NCI-H1092 (cell line): ENCODE measurements at places on chromosomes 3 and 15.
A peak's percentile ranks its signal among the peaks of the same experiment; 100 is the strongest.

GRCh38 chr3:116842254-116842957 is 132.8 kb downstream of the TUSC7 start:
- DNase-seq, result no peak

DNA sequence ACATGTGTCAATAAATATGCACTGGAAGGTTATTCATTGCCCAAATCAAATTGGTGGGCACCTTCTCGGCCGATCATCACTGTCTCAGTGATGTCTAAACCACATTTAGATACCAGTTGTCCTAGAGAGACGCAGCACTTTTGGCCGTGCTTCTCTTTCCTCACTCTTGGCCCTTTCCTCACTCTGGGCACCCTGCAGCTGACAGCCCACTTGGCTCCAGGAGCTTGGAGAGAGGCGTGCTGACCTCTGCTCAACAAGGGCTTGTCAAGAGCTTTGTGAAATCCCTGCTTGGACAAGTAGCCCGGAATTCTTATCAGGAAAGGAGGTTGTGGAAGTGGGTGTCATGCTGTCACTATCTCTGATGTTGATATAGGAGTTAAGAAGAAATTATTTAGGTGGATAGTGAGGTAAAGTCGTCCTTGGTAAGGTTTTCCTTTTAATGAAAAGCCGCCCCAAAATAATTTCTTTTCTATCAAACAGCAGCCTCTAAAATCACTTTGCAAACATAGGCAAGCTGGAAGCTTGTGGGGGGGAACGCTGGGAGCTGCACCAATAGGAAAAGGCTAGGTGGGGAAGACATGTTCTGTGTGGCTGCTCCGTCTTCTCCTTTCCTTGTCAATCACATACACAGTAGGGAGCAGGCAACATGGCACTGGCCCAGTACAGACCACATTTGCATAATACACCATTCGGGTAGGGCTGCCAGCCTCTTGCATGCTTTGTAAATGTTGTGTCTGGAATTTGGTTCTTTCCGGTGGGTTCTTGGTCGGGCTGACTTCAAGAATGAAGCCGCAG is 126.8 kb upstream of the UBE3A start:
- DNase-seq, result no peak

DNA sequence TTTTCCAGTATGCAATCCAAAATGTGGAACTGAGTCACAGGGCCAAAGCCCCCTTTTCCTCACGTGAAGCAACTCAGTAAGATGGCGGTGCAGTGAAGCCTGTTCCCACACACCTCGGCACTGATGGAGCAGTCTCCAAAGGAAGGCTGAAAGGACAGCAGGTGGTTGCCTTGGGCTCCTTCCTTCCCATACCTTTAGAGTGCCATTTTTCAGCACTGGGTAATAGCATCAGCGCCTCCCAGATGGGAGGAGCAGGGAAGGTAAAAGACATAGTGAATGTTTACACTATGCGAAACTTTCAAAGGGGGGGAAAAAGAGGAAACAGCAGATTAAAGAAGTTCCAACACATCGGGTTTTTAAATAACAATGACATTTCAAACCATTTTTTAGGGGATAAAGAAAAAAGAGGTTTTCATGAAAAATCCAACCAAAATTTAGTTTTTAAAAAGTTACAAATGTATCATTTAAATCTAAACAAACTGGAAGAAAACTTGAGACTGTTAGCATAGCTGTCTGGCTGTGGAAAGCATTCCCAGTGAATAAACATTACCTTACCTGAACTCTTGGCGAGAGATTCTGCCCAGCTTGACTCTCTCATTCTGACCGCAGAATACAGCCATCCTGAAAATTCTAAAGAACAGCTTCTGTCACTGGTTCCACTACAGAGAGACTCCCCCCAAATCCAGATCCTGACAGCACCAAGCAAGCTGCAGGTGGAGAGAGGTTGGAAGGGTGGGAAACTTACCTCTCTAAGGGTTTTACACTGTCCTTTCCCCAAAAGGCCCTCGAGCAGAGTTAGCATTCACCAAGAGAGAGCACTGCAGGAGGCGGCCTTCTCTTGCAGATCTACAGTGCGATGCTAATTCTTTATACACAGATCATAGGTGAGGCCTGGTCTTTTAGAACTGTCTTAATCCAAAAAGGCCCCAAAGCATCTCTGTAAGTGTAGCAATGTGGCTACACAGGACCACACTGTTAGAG is 32.6 kb downstream of the ABCC5 start:
- no peak for DNase-seq

GRCh38 chr15:77455696-77456321 is 35.1 kb downstream of the HMG20A start:
- no peak for DNase-seq

DNA sequence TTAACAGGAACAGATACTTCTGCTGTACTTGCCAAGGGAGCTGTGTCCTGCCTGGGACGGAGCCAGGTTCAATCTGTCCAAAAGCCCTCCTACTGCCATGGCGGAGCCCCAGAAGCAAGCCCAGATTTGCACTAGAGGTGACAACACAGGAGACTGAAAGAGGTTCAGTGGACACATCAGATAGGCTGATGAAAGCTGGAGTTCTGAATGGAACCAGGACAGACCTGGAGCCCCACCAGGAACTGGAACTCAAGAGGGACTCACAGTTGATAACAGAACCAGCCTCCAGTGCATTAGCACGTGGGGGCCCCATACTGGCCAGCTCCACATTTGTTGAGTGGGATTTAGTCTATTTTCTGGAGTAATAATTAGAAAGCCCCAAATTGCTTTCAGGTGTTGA is 315.5 kb downstream of the ARRDC4 start:
- no peak for DNase-seq

GRCh38 chr3:78972617-78973301 is 795.0 kb downstream of the ROBO1 start:
- DNase-seq, result no peak

DNA sequence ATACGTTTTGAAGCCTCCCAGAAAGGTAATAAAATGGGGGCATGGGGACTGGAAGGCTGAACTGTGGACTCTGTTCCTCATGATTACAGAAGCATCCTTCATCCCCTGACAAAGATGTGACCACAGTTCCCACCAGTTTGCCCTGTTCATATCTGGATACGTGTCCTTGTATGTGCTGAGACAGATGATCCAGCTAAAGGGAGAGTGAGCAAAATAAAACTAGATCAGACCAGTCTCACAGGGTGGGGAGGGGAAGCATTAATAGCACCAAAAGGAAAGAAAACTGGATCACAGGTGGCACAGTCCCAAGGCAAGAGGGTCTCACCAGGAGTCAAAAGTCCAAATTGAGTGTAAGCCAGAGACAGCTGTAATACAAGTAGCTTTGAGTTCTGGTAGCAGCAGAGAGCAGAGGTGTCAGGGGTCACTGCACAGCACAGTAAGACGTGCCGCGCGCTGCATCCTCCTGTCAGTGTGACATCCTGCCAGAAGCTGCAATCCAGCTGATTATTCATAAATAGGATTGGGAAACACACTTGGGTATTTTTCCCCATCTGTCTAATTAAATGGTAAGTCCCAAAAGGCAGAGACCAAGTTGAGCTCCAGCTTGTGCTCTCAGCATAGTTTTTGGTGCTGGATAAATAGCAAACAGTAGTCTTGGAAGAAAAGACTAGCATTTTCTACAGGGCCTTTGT is 560.0 kb upstream of the CFAP20DC start:
- peak; percentile 41 for DNase-seq

DNA sequence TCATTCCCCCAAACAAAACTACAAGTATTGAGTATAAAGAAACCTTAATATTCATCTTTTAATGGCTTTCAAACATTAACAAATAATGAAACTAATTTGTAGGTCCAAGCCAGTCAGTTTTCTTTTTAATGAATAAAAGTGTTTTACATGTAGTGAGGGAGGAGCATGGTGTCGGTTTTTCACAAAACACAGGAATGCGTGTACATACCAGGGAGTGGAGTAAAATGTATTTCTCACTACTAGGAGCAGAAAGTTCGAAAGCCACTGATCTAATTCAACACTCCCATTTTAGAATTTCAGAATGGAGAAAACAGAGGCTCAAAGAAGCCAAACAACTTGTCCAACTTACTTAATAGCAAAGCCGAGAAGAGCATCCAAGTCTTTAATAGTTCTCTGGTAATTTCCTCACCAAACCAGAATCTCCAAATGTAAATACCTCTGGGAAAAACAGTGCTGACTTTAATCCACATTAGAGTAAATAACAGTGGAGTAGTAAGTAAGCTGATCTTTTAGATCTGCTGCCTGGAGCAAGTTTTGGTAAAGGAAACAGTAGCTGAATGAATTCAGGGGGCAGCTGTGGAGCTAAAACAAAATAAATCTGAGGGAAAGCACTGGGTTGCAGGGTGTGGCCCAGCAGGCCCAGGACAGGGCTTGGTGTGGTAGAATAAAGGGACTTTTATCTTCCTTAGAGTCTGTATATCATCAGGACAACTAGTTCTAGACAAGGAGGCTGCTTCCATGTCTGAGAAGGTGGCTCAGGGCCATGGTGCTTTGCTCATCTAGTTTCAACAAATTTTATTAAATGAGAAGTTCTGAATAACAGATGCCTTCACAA is 7.9 kb downstream of the ANP32A start:
- DNase-seq, result no peak

DNA sequence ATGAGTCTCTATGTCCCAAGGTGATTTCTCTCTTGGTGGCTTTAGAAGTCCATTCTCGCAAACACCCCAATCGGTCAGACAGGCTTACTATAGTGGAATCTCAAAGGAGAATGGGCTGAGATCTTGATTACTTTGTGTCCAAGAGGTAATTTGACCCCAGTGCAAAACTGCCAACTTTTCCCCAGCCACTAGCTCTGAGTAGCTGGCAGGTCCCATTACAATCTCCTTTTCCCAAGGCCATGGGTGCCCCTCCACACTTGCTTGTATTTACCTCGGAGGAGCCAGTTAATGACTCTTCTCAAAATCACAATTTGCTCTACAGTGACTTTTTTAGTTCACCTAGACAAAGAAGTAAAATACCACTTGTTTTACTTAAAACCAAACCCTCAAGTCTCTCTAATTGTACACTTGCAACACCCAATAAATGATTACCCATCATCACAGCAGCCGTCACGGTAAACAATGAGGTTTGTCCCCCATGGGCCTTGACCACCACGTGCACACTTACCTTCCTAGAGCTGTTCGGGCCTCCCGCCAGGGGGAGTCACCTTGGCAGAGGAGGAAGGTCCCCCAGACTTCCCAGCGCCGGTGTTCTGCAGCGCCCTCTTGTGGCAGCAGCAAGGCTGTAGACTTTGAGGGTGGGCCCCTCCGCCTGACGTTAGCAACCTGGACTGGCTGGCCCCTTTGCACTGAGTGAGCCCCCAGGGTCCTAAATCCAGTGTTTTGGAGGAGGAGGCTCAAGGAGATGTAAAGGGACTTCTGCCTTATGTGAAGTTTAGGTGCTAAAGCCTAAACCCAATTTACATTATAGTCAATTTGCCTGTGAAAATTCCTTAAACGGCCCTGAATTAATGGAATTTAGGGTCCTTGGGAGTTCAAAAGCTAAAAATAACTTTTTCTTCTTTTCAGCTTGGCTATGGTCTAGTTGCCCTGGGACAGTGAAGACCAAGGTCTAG is 18.7 kb upstream of the HDAC11 start:
- peak; percentile 69 for DNase-seq

GRCh38 chr3:61620073-61620472 is 58.7 kb downstream of the PTPRG start:
- no peak for DNase-seq

GRCh38 chr15:43771816-43772215 is 5.0 kb downstream of the ELL3 start:
- DNase-seq, result no peak

- DNase-seq, result no peak
Observed at GRCh38 chr15:42046597-42046996, 25.8 kb upstream of the PLA2G4E start.

- no peak for DNase-seq
Observed at GRCh38 chr3:188296761-188297612, 143.0 kb downstream of the LPP start.

DNA sequence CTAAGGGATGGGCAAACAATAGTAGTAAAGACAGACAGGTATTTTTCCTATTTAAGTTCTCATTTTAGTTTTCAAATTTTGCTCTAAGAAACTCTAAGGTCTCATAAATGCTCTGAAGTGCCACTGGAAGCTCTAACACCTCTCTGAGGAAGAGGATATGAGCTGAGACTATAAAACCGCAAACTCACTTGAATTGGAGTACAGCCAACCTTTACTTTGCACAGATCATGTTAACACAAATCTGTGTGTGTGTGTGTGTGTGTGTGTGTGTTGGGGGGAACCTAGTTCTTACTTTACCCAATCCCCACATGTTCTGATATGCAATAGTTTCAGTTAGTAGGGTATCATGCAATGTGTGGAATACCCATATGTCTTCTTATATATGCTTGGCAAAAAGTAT is 446.8 kb downstream of the CHL1 start:
- no peak for DNase-seq

- no peak for DNase-seq
Observed at GRCh38 chr3:197372047-197372661, 73.7 kb upstream of the DLG1 start.

- no peak for DNase-seq
Observed at GRCh38 chr3:25536521-25537391, 108.7 kb downstream of the RARB start.

DNA sequence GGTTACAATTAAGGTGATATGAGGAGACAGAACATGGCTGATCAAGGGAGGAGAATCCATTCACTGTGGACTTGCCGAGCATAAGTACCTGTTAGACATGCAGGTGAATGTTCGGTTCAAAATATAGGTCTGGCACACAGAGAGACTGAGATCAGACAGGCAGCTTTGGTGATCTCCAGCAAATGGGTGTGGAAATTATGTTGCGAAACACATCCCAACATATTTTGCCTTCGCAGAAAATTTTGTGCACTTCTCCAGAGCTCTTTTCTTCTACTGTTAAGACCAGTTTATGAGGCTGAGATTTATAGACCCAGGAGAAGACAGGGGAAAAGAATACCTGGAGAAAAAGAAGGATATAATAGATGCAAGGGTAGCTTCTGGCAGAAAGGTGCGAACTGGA is 183.2 kb downstream of the NEK10 start:
- DNase-seq, result no peak

GRCh38 chr3:22364851-22365250 is 613.8 kb upstream of the ZNF385D start:
- no peak for DNase-seq

- DNase-seq, result no peak
Observed at GRCh38 chr15:40016224-40016865, 22.6 kb downstream of the SRP14 start.

DNA sequence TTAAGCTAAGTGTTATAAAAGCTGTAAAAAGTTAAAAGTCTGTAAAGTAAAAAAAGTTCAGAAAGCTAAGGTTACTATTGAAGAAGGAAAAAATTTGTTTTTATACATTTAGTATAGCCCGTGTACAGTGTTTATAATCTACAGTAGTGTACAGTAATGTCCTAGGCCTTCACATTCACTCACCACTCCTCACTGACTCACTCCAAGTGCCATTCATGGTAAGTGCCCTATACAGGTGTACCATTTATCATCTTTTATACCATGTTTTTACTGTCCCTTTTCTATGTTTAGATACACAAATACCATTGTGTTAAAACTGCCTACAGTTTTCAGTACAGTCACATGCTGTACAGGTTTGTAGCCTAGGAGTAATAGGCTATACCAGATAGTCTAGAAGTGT is 8.8 kb downstream of the CCDC71 start:
- no peak for DNase-seq

DNA sequence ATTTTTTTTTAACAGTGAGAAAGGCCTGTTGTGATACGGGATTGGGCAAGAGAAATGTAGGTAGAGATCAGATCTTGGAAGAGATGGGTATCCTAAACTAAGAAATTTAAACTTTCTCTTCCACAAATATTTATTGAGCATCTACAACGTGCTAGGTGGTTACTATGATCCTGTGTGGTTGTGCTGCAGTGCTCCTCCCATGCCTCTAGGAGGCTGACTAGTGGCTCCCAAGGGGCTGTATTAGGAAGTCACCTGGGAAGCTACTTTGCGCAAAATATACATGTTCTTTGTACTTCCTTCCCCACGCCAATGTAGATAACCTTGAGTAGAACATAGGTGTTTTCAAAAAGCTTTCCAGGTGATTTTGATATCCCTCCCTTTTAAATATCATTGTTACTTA is 27.2 kb downstream of the USP3 start:
- DNase-seq, result no peak
